ENCODE measurements at places on chromosomes 16 and 17.

GRCh38 chr16:64412578-64413280, 709.1 kb downstream of the CDH11 start:
- no peak for DNase-seq

DNA sequence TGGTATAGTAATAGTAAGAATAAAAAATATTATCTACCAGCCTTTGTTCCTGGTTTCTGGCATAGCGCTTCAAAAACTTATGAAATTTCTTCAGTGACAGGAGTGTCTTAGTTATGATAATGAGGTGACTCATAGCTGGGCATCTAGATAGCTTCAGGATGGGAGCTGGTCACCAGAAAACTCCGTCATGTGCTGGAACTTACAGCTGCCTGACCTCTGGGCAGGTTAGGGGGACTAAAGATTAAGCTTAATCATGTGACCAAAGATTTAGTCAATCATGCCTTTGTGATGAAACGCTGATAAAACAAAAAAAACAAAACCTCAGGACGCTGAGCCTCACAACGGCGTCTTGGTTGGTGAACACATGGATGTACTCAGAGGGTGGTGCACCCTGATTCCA, 154.2 kb downstream of the MYO1D start:
- no peak for DNase-seq

DNA sequence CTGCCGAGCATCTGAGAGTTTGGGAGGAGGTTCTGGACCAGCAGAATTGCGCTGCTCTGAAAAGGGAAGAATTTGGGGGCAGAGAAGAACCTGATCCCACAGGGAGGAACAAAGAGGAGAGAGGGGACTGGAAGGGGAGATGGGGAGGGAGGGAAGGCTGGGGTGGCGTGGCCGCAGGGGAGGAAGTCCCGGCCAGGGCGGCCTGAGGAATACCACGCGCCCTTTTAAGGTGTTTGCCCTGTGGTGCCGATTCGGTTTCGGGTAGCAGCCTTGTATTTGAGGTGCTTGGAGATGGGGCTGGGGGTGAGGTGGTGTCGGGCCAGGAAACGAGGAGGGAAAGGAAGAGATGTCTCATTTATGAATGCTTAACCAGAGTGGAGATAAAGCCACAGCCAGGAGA, 51.3 kb downstream of the AKAP1 start:
- DNase-seq = no peak

- peak; percentile 78 for DNase-seq
These were observed 201.5 kb upstream of the CACNG5 start for GRCh38 chr17:66633317-66633965.

- DNase-seq = no peak
These were observed 10.5 kb downstream of the CDK5RAP3 start for GRCh38 chr17:47981462-47981861.

DNA sequence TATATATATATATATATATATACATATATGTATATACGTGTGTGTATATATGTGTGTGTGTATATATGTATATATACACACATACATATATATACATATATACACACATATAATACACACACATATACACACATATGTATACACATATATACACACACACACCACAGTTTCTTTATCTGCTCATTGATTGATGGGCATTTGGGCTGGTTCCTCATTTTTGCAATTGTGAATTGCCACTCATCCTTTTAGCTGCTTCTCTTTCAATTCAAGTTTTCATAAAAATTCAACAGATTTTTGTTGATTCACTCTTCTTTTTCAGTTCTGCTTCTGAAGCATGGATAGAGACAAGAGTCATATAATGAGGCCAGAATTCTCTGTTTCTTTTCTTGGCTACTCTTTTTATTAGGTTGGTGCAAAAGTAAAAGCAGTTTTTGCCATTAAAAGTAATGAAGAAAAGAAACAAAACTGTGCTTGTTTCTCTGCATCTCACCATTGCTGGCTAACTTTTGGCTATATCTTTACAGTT, 44.5 kb downstream of the SLFN5 start:
- DNase-seq = no peak

DNA sequence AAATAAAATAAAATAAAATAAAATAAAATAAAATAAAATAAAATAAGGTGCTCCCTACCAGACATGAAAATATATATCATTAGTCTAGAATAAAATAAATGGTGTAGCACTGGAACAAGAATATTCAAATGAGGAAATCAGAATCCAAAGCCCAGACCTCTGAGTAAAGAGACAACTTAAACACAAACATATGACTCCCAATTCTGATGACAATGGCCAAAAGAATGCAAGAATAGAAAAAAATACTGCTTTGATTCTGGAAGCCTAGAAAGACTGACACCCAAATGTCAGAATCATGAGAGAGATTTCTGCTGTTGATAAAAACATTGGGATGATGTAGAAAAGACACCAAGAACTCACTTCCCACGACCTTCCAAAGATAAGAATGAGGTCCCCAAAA, 27.9 kb downstream of the MYOCD start:
- DNase-seq = no peak

GRCh38 chr16:12535535-12536411, 267.9 kb downstream of the CPPED1 start:
- DNase-seq = peak; percentile 12

- DNase-seq = peak; percentile 46
These were observed 12.0 kb downstream of the FAM83G start for GRCh38 chr17:18992454-18993130.

Measured in CD4-positive, alpha-beta T cell treated with Interleukin-4 for 4 hours (primary cell).